ENCODE measurements at places on chromosomes 16 and 17.

GRCh38 chr17:12887088-12887487 lies 97.8 kb downstream of the ARHGAP44 start:
- no peak for DNase-seq

- DNase-seq: no peak
These were observed 460.0 kb downstream of the HS3ST3B1 start for GRCh38 chr17:14760719-14761411.

DNA sequence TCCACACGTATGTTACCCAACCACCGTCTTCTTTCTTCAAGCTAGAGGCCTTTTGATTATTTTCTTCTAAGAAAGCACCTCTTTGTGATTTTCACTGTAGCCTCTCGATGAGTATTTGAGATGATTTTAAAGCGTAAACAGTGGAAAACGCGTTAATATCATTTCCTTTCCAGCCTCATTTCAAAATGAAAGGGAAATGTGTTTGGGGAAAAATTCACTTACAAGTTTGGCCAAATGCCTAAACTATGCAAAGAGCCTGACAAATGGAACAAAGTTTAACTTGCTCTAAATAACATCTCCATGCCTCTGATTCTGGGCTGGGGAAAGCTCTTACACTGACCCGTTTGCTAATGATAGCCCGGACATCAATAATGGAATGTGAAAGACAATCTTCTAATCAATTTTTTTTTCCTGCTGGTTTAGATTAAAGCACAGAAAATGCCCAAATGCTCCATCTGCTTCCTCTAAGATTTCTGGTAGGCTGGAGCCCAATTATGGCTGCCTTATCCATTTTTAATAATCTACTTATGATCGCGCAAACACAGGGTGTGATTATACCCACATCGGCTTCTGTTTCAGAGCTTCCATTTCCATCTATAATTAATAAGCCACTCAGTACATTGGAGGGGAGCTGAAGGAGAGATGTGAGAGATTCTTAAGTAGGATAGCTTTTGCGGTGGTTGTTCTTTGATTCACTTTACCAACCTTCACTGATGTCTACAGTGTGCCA lies 43.5 kb downstream of the HS3ST2 start:
- DNase-seq: no peak

DNA sequence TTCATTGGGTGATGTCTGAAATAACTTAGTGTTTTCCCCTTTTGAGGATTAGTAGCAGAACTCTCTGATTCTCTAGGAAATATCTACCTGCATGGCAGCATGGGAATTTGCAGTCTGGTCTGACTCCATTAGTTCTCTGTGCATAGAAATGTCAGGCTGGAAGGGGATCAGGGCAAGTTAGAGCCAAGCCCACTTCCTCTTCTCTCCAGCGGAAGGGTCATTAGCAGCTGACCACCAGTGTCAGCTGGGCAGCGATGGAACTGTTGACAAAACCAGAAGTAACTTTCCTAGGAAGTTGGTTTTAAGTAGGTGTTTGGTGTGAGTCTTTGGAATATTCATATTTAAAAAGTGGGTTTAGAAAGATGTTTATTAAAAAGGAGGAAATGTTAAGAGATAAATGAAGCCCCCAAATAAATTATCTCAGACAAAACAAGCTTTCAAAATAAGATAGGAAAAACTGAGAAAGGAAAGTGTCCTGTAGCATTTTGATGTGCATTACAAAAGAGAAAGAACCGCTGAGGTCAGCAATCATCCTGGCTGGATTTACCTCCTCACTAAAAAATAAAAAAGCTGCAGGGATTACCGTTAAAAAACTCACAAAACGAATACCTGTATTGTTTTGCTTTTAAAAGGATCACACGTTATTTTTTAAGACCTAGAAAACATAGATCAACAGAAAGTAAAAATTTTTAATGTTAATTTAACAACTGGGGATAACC lies 32.4 kb upstream of the MMD start:
- DNase-seq: no peak

DNA sequence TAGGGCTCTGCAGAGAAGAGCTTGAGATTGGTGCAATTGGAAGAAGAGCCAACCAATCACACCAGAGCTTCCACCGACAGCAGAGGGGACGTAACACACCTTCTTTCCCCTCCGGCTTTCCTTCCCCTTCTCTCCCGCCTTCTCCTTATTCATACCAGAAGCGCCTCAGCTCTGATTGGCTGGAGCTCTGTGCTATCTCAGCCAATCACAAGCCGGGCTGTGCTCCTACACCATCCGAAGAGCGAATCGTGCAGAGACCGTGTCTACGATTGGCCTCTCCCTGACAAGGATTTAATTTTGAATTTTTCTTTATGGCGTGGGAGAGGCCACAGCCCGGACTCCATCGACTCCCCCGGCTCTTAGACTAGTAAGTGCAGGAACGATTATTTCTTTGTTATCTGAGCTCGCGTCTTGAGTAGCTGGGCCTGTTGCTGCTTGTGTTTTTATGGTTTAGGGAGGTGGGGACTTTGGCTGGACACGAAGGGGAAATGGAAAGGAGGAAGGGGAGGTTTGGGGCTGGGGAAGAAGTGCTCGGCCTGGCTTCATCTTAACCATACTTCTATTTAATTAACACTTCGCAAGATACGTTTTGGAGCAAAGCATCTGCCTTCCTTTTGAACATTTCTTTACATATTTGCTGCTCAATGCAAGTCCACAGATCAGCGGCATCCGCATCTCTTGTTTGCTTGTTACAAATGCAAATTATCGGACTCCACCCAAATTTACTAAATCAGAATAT lies at the start of gene PRR11:
Gene PRR11 (plus strand): TSS at position 308 of the 739 bp plus-strand sequence. CDS start 14,007 bp downstream, outside the sequence.
- DNase-seq: peak; percentile 95

- no peak for DNase-seq
These were observed 33.1 kb downstream of the CYLD start for GRCh38 chr16:50774960-50775359.

DNA sequence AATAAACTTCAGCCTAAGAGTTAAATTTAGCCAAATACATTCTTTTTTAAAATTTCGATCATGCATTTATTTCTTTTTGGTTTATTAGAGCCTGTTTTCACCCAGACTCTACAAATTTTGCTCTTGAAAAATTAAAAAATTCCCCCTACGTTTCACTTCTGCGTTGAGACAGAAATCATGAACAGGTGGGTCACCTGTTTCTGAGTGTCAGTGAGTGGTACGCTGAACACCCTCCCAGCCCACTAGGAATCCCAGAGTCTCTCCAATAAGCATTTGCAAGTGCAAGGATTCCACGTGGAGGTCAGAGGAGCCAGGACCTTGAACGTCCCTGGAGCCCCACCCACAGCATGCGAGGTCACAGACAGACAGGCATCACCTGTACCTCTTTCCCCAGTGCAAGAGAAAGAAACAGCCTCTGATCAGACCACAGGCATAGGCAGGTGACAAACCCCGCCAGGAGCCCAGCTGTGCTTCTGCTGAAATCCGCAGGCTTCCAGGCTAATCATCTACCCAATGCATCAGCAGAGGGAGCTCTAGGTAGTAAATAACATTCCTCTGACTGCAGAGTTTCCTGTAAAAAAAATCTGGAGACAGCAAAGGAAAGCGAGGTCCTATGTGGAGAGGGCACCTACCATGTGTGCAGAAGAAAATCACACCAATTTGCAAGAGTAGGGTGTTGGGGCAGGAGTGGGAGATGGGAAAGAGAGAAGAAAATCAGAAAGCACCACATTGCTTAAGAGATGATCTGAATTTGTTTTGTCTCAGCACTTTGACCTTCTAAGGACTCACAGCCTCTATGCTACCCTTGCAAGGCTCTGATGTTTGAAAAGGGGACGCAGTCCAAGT lies 5.9 kb upstream of the XYLT1 start:
- DNase-seq: no peak

DNA sequence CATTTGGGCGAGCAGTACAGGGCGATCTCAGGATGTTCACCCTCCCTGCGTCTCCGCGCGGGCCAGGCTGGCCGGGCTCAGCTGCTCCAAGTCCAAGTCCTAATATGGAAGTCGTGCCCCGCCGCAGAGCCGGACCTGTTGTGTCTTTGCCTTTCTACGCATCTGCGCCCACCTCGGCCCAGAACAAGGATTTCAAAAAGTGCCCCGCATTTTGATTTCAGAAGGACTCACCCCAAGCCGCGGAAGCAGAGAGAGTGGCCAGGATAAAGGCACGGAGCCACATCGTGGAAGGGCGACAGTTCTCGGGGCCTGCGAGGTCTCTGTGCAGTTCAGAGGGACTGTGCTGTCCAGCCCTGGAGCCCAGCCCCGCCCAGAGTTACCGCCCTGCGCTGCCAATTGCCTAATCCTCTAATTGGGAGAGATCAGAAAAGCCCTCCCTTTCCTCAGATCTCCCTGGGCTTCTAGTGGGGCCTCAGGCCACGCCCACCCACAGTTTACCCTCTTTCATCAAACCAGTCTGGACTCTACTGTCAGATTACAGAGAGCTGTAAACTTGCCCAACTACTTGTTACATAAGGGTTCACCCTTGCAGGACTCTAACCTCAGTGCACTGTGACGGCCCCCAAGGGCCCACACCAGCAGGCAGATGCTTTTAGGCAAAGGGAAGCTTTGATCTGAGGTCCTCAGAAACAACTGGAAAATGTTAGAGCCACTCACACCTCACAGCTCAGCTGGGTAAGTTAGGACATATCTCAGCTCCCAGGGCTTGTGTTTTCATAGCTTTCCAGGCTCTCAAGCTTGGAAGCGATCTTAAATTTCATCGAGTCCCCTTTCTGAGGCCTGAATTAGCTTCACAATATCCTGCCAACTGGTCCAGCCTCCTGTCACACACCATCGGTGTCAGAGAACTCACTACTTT lies at the start of gene CES1:
Gene CES1 (minus strand): TSS at position 324 of the 919 bp plus-strand sequence. CDS start 41 bp downstream, at position 283.
- peak; percentile 94 for DNase-seq

GRCh38 chr16:52498328-52499059 lies 48.4 kb downstream of the TOX3 start:
- no peak for DNase-seq

DNA sequence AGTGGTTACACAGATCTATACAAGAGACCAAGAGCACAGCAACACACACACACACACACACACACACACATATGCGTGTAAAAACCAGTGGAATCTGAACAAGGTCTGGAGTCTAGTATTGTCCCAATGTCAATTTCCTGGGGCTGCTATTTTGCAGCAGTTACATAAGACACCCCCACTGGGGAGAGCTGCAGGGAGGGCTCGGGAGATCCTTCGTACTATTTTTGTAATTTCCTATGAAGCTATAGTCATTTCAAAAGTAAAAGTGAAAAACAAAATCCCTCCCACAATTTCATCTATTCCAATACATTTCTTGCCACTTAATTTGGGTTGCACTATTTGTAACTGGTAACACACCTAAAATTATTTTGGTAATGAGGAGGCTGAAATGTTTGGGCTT lies 68.5 kb downstream of the C16orf95 start:
- no peak for DNase-seq

DNA sequence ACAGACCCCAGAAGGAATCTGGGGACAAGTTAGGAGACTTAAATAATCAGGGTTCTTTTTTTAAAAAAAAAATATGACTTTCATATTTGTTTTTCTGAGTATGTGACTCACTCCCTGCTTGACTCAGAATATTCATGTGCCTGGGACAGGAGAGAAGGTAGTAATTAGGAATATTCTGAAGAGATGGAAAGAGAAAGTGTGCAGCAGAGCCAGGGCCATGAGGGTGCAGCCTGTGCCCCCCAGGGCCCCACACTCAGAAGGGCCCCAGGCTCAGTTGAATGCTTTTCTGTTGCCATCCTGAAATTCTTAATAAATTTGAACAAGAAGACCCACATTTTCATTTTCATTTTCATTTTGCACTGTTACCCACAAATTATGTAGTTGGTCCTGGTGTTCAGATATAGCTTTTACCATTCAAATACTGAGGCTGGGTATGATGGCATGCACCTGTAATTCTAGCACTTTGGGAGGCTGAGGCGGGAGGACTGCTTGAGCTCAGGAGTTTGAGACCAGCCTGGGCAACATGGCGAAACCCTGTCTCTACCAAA lies 11.5 kb upstream of the LONP2 start:
- no peak for DNase-seq

- peak; percentile 43 for DNase-seq
These were observed 3.3 kb downstream of the NR1D1 start for GRCh38 chr17:40097087-40097486.

GRCh38 chr17:36856222-36856621 lies 81.1 kb upstream of the LHX1 start:
- no peak for DNase-seq

- peak; percentile 93 for DNase-seq
These were observed at the start of gene RPAIN for GRCh38 chr17:5419959-5420653. Gene RPAIN (plus strand): TSS chr17:5420182. CDS start chr17:5420211, 29 bp downstream.

DNA sequence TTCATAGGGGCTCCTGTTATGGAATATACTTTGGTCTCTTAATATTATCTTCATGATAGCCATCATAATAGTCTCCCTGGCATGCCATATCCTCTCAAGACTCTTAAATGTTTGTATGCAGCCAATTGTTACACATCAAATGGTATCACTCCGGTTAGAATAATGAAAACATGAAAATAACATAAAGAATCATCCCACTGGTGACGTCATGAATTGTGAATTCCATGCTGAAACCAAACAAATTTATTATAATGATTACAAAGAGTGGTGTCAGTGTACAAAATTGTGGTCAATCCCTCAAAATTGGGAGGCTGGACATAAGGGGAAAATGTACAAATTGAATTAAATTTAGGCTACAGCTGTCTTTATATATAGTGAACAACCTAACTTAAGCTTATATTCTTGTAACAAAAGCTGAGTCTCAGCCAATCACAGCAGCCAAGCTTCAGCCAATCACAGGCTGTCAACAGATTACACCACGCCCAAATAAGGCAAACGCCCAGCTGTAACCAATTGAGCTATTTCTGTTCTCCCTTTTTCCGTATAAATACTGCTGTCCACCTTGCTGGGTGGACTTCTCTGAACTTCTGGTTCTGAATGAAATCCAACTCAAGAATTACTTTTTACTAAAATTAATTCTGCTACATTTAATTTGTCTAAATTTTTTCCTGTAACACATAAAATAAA lies 156.1 kb downstream of the CHD9NB start:
- DNase-seq: no peak

DNA sequence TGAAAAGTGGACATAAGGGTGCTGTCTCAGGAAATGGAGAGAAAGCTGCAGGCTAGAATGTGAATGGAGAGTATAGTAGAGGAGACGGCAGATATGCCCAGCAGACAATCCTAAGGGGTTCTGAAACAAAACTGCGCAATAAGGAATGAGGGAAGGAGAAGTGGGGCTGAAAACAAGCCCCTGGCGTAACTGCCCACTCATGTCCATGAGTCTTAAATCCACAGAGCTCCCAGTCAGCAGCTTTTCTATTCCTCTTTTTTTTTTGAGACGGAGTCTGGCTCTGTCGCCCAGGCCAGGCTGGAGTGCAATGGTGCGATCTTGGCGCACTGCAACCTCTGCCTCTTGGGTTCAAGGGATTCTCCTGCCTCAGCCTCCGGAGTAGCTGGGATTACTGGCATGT lies 5.9 kb downstream of the STRADA start:
- DNase-seq: no peak

GRCh38 chr17:43732958-43733357 lies 25.6 kb downstream of the SOST start:
- no peak for DNase-seq

GRCh38 chr17:14739656-14740431 lies 439.0 kb downstream of the HS3ST3B1 start:
- no peak for DNase-seq

All from Right ventricle myocardium superior (tissue), 1 donor.